ENCODE measurements at places on chromosomes 5 and 9. TPM values are rescaled to one million over a fixed set of nuclear protein-coding genes. Genes with fewer than 3 reads are reported as not detected.

- no peak for DNase-seq
These were observed 80.7 kb upstream of the PHYKPL start for GRCh38 chr5:178313316-178313715.

DNA sequence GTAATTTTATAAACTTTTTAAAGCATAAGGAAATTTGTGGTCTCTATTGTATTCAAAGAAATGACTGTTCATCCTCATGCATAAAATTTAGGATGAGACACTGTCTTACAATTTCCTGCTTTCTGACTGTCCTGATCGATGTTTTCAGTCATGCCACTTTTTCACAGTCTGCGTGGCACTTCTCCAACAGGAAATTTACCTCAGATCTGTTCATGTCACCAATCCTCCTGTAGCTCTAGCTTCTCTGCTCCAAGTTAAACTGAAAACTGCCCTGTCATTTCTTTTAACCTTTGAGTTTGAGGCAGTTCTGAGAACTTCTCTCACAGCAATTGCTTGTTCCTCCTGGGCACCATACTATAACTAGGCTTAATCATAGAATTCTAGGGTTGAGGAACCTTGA is 455.1 kb downstream of the EFNA5 start:
- no peak for DNase-seq

GRCh38 chr5:81506378-81506777 is 112.4 kb upstream of the ACOT12 start:
- DNase-seq, result no peak

GRCh38 chr5:3619579-3619978 is 23.9 kb downstream of the IRX1 start:
- DNase-seq, result no peak

DNA sequence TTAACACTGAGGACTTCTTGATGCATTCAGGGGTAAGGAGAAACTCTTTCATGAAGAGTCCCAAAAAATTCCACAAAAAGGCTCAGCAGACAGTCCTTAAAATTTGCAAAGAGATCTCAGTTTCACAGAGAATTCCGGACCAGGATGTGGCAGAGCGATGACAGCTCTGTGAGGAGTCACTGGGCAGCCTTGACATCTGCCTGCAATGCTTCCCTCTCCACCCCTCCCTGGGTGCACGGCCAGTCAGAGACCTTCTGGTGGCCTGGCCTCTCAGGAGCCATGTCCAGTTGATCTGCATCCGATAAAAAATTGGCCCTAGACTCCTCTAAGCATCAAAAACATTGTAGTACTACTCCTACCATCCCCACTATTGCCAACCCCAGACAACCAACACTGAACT is 76.8 kb downstream of the MACROH2A1 start:
- DNase-seq, result no peak

GRCh38 chr9:1267141-1267570 is 217.0 kb downstream of the DMRT2 start:
- DNase-seq, result no peak

GRCh38 chr5:109529520-109529919 is 119.7 kb upstream of the PJA2 start:
- peak; percentile 51 for DNase-seq

DNA sequence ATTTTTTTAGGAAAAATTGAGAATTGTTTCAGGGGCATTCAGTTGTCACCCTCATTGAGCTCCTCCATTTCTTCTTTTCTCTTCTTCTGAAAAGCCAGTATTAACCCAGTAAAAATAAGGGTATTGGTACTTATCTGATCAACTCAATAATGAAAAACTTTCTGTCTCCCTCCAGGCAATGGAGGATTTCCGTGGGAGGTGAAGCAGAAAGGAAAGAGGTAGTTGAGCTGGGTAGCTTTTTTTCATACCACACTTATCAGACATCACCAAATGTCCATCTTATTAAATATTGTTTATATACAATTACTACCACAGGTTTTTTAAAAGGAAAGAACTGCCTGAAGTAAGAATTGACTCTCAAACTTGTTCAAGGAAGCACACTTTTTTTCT is 731.1 kb upstream of the ZNF608 start:
- no peak for DNase-seq

DNA sequence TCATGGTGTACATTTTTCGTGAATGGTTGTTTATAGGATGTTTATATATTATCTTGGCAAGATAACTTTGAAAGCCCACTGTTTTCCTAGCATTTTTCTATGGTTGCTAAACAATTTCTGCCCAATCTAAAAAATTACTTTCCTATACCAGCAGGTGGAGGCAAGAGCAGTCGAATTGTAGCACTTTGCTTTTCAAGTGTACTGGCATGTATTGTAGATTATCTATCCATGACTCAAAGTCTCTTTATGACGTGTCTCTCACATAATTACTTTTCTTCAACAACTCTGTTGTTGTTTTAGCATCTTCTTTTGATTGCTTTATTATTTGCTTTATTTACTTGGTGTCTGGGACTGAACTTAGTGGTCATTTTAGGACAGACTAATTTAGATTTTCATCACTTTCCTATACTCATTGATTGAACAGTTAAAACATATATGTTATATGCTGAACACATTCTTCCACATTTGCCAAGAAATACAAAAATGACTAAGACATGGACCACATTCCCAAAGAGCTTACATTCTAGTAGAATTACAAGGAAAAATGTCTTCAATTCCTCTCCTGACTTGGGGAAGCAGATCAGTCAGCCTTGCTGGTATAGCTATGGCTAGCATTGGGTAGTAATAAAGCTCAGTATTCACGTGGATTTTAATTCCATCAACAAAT is 20.7 kb downstream of the NLN start:
- no peak for DNase-seq

DNA sequence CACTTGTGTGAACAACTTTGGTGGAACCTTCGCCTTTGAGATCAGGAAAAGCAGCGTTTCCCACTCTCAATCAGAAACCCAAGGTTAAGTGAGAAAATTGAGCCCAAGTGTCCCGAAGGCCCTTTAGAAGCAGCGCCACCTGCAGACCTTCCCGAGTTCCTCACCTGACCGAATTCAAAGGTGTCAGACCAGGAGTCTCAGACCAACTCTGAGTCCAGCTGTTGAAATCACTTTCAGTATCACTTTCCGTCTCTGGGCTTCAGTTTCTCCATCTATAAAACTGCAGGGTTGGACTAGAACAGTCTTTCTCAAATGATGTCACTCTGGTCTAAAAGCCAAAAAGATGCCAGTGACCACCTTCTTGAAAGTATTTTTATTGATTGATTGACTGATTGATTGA is 31.7 kb upstream of the GRHPR start:
- DNase-seq, result no peak

DNA sequence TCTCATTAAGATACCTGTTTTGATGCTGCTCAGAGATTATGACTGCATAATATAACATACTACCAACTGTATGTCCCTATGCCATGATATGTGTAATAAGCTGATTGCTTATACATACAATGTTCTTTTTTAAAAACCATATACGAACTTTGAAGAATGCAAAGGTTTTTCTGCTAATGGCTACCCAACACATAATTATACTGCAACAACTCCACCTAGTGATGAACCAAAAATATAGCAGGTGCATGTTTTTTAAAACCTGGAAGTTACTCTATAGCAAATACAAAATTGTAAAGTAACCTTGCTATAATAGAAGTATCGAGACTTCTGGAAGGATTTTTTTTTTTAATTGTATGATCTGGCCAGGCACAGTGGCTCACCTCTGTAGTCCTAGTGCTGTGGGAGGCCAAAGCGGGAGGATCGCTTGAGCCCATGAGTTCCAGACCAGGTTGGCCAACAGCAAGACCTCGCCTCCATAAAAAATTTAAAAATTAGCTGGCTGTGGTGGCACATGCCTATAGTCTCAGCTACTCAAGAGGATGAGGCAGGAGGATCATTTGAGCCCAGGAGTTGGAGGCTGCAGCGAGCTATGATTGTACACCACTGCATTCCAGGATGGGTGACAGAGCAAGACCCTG is 49.1 kb downstream of the HOMER1 start:
- DNase-seq, result no peak

DNA sequence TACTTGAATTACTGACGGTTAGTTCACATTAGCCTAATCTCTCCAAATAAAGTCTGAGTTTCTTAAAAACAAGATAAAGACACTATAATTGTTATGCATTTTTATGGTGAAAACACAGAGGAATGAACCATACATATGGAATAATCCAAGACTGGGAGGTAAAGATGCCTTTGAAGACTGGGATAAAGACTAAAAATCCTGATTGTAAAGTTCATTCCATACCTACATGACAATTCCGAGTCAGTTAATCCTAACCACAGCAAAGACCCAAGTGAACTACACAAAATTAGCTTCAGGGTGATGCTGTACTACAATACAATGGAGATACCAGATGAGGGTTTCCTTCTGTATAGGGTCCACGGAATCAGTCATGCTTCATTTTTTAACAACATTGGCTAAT is 6.3 kb downstream of the AP3B1 start:
- no peak for DNase-seq

DNA sequence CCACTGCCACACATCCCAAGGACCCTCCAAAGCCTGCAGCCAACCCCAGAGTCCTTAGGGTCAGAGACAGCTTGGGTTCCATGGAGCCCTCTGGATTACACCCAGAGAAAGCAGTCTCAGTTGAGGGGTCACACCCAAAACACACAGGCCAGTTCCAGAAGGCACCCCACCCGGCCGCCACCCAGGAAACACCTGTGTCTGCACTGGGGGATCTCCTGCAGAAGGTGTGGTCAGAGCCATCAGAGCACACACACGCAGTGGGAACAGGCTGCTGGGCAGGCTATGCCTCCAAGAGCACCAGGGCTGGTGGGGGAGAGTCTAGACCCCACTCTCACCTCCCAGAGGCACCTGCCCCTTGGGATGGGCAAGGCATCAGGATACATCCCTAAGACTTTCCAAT is 27.3 kb downstream of the NIPAL4 start:
- no peak for DNase-seq

GRCh38 chr9:31700252-31701045 is 684.0 kb upstream of the ACO1 start:
- no peak for DNase-seq

DNA sequence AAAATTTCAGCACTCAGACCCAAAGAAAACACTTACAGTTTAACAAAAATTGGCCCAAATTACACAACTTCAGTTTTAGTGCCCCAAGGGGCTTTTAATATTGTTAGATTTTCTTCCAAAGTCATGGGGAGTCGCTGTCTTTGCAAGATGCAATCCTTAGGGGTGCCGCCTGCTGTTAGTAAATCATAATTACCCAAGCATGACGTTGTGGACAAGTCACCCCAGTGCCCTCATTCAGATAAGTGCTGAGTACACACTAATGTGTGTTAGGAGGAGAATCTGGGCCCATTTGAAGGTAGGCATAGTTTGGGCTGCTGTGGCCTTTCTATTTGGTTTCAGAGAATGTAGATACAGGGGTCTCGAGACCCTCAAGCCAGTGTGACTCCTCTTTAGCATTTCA is 138.1 kb downstream of the SV2C start:
- DNase-seq, result no peak

DNA sequence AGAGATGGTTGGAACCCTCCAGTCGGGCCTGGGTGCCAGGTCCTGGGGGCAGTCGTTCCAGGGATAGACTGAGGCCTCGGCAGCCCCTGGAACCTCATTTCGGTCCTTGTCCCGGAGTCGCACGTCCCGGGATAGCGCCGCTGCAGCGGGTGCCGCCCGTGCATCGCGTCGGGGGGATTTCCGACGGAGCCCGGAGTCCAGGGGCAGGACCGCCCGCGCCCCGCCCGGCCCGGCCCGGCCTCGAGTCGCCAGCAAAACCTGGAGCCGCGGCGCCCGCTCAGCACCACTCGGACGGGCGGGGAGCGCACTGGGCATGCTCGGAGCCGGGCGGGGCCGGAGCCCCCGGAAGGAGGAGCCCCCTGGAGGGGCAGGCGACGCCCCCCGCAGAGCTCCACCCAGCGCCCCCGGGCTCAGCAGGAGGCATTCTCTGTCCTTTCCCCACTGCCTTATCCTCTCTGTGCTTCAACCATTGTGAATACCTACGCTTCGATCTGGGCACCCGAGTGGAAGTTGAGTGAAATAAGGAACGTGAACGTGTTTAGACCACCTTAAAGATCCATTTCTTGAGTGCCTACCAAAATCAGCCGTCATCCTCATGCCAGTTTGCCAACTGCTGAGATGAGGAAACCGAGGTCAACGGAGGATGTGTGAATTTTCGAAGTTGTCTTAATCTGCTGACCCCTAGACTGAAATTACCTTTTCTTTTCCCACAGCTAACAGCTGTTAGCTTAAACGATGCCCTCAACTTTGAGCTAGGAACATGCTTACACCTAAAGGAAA is 1.7 kb upstream of the PTPN3 start:
- no peak for DNase-seq

- DNase-seq, result no peak
These were observed 600.2 kb upstream of the TLE4 start for GRCh38 chr9:78971540-78971939.

- DNase-seq, result no peak
These were observed 88.5 kb upstream of the ELAVL2 start for GRCh38 chr9:23914431-23915003.

DNA sequence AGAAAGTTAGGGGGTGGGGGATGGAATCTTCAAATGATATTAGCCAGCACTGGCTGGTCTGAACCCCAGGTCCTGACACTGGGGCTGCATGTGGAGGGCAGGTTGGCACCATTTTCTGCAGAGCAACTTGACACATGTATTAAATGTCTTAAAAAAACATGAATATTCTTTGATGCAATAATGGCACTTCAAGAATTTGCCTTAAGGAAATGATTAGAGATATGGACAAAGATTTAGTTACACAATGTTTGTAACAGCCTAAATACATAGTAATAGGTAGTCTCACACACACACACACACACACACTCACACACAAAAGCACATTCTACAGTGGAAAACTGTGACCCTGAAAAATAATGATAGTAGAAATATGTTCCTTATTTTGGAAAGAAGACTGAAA is 3.6 kb downstream of the SVEP1 start:
- no peak for DNase-seq

DNA sequence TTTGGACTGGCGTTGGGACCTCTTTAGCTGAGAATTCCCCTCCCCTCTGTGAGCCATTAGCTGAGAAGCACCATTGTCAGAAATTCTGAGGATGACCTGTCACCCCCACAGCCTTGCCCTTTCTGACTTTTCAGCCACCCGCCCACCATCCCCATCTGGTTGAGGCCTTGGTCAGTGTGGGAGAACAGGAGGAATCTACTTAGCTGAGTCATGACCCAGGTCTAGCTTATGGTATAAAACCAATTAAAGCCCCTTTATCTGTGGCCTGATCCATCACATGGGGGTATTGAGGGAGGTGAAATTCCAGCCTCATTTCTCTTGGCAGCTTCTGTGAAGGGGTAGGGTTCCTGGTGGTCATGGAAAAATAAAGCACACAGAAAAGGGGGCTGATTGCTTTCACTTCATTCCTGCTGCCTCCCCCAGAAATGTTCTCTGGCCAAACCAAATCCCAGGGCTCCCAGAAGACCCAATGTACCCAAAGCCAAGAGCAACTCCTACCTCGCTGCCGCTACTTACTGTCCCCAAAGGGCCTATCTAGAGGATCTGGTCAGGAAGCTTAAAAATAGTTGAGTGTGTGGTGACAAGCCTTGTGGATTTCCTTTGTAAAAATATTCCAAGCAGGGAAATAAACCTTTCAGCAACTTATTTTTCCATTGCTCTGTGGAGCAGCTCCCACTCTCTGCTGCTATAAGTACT is 174.8 kb upstream of the TNC start:
- DNase-seq, result no peak

The MEIKIN gene
- polyA plus RNA-seq, result not detected

The PRRX2 gene
- polyA plus RNA-seq, result 1.2 TPM

The WDR38 gene
- polyA plus RNA-seq, result 4.5 TPM

The SLC6A19 gene
- not detected for polyA plus RNA-seq

The SAXO1 gene
- polyA plus RNA-seq, result 0.22 TPM

The FOXD4L5 gene
- polyA plus RNA-seq, result 0.54 TPM

The C8G gene
- 0.35 TPM for polyA plus RNA-seq

The MIER3 gene
- polyA plus RNA-seq, result 51.5 TPM

The HMGCS1 gene
- 62.2 TPM for polyA plus RNA-seq

The GARNL3 gene
- 38.1 TPM for polyA plus RNA-seq

The SLC25A2 gene
- 0.21 TPM for polyA plus RNA-seq

The GLRA1 gene
- polyA plus RNA-seq, result not detected

The SPINK6 gene
- not detected for polyA plus RNA-seq

Data from right lung (tissue), 10 donors.